Gastroesophageal sphincter (tissue), 4 donors: ENCODE measurements at places on chromosomes 7 and 10.

DNA sequence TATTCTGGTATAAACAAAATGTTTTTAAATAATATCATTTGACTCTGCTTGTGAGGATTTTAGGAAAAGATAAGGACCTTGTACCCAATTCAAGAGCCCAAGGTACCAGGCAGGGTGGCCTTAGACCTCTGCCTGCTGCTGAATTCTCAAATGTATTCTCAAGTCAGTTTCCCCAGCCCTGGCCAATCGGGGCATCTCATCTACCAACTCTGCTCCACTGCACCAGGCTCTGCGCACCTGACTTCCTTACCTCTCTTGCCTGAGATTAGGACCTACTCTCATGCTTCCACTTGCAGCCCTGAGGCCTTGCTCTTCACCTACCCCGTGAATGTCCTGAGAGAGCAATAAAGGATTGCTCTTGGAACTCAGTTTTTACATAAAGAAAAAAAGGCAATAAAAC is 69.6 kb upstream of the EZH2 start:
- ATAC-seq, result no peak

DNA sequence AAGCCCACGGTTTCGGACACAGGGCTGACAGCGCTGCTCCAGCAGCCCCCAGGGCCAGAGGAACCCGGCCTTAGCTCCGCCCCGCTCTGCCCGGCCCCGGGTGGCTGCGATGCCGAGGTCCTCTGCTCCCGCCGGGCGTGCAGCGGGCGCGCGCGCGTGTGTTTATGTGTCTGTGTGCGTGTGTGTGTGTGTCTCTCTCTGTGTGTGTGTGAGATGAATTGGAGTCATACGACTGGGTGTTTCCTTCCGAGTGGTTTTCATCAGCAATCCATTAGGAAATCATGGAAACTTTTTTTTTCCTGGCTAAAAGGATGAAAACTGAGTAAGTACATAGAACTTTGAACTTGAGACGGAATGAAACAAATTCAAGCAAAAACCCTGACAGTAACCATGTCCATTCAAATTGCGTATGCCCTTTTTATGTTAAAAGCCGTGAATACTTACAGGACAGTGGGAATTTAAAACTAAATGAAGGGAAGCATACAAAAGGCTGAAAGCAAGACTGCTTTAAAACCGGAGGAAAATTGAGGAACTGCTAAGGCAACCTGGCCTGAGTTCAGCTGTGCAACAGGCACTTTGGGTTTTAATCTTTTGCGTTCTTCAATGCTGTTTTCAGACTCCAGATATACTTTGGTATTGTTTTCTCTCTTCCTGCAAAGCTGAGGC is at the start of gene CPED1:
TSS of gene CPED1 (plus strand) at position 121 of the 666 bp plus-strand sequence. CDS start 911 bp downstream, outside the sequence.
- peak; percentile 79 for ATAC-seq

DNA sequence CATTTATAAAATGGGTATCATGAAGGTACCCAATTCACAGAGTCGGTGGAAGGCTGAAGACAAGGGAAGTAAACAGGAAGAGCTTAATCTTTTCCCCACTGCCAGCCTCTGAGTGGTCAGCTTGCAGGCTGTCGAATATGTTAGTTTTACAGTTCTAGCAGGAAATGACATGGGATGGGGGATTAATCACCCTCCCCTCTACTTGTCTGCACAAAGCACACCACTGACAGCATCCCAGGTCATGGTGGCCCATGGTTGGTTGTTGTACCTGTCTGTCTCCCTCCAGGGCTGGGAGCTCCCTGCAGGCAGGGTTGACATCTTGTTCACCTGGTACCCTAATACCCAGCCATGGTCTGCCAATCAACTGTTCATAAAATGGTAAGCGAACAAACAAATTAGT is 55.6 kb downstream of the GRB10 start:
- ATAC-seq, result no peak

- ATAC-seq, result no peak
These were observed 9.9 kb downstream of the OR9A2 start for GRCh38 chr7:143016996-143017395.

- ATAC-seq, result no peak
These were observed 7.1 kb upstream of the HOXA2 start for GRCh38 chr7:27109466-27110185.

GRCh38 chr7:127346575-127347256 is 45.8 kb downstream of the ZNF800 start:
- ATAC-seq, result no peak

GRCh38 chr7:94252124-94252523 is 142.6 kb upstream of the COL1A2 start:
- ATAC-seq, result no peak

GRCh38 chr7:43583424-43584194 is 701 bp downstream of the STK17A start:
- ATAC-seq, result peak; percentile 37

GRCh38 chr10:3797750-3798149 is 12.7 kb upstream of the KLF6 start:
- ATAC-seq, result no peak

DNA sequence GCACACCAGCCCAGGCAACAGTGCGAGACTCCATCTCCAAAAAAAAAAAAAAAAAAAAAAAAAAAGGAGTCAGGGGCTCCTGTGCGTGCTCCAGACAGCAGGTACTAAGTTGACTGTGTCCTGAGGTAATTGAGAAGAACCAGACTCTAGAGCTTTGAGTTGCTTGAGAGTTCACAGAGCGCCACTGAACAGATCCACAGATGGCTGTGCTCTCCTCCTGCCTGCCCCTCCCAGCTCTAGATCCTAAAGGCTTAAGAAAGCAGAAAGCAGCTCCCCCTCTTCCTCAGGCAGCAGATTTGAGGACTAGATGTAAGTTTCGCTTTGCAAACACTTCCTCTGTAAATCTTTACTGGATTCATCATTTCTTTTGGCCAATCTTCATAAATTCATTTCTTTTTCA is 38.7 kb downstream of the SHH start:
- no peak for ATAC-seq

- no peak for ATAC-seq
These were observed 34.2 kb upstream of the ZNF488 start for GRCh38 chr10:47418321-47418720.

- peak; percentile 71 for ATAC-seq
These were observed 127.2 kb upstream of the RSU1 start for GRCh38 chr10:16944402-16944801.

GRCh38 chr7:80686576-80686975 is 48.1 kb downstream of the CD36 start:
- ATAC-seq, result no peak

GRCh38 chr7:29922921-29923700 is 66.5 kb downstream of the SCRN1 start:
- no peak for ATAC-seq

GRCh38 chr7:133539016-133539415 is 286.1 kb downstream of the EXOC4 start:
- no peak for ATAC-seq

GRCh38 chr7:150860291-150860977 is 8.1 kb downstream of the AOC1 start:
- ATAC-seq, result no peak

DNA sequence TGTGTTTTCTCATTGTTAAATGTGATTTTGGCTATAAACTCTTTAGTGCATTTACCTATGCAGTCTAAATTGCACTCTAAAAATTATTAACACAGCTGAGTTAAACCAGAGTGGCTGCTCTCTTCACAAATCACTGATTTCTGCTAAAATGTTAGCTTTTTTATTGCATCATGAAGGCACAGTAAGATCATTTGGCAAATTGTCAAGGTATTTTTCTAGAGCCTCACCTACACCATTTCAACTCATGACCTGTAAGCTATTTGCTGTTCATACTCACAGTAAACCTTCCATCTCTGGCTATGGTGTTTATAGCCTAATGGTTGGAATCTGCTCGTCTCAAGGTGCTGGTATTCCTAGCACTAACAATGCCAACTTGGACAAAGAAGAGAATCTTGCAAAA is 25.7 kb downstream of the NDUFB2 start:
- no peak for ATAC-seq

DNA sequence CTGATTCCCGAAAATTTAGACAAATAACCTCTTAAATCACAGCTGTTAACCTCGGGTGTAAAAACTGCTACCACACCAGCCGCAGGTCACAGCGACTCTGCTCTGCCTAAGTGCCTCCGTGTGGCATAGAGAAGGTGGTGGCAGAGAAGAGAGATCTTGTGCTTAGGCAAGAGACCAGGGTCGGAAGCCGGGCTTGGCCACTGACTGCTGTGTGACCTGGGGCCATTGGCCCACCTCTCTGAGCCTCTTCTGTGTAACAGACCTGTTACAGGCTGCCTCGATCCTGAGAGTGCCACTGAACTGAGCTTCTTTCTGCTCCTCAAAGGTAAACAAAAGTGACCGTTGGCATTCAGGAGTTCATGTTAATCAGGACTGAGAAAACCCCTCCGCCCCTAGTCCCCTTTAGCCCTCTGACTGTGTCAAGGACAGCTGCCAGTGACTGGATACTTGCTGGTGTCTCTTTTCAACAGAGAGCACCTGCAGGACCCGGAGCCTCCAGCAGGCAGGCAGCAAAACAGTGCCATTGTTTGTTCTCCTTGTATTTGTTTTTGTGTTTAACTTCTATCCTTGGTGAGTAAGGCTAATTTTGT is 36.5 kb downstream of the ZMIZ1 start:
- ATAC-seq, result no peak

GRCh38 chr7:121103086-121103485 is 114.6 kb downstream of the CPED1 start:
- ATAC-seq, result no peak

GRCh38 chr10:131743190-131744151 is 157.3 kb upstream of the PPP2R2D start:
- ATAC-seq, result no peak

DNA sequence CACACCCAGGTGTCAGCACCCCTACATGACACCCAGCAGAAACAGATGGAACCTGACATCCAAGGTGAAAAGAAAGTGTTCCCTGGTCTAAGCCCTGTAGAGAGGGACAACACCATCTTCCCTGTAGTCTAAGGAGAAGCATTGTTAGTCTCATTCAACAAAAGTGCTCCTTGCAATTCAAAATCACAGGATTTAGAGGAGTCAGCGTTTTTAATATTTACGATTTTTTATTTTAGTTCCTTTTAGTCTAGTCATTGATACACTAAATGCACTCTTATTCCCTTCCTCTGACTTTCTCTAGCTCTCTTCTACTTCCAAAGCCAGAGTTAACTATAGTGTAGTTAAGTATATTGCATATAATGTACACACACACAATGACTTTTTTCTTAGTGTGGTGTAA is 163.0 kb downstream of the TPK1 start:
- no peak for ATAC-seq

DNA sequence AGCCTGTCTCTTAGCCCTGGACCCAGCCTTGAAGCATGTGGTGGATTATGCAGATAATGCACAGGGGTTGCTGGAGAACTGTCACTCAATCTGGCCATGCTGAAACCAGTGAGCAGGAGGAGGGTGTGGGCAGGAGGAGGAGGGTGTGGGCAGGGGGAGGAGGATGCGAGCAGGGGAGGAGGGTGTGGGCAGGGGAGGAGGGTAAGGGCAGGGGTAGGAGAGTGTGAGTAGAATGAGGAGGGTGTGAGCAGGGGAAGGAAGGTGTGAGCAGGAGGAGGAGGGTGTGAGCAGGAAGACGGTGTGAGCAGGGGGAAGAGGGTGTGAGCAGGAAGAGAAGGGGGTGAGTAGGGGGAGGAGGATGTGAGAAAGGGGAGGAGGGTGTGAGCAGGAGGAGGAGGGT is 18.8 kb downstream of the CAMK2B start:
- no peak for ATAC-seq

DNA sequence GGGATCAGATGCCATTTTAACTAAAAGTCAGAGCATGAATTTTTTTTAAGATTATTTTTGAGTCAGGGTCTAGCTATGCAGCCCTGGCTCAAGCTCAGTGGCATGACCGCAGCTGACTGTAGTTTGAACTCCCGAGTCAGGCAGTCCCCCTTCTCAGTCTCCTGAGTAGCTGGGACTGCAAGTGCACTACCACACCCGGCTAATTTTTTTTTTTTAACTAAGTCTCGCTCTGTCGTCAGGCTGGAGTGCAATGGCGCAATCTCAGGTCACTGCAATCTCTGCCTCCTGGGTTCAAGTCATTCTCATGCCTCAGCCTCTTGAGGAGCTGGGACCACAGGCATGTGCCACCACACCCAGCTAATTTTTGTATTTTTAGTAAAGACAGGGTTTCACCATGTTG is 7.8 kb downstream of the TAS2R41 start:
- ATAC-seq, result peak; percentile 47

DNA sequence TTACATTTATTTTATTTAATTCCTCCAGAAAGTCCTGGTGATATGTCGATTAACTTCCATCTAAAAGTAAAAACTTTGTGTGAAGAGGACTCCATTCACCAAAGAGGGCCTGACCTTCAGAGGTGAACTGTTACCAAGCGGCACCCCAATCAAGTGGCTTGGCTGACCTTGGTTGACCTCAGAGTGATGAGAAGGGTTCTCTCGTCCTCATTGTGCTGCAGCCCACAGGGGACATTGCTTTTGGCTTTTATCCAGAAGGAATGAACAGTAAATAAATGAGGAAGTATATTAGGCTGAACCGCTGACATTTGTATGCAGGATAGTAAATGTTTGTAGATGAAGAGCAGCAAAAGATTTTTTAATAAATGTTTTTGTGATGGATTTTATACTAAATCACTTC is 172.4 kb upstream of the MKI67 start:
- no peak for ATAC-seq

- no peak for ATAC-seq
These were observed 346.0 kb upstream of the BMPER start for GRCh38 chr7:33559324-33559710.

DNA sequence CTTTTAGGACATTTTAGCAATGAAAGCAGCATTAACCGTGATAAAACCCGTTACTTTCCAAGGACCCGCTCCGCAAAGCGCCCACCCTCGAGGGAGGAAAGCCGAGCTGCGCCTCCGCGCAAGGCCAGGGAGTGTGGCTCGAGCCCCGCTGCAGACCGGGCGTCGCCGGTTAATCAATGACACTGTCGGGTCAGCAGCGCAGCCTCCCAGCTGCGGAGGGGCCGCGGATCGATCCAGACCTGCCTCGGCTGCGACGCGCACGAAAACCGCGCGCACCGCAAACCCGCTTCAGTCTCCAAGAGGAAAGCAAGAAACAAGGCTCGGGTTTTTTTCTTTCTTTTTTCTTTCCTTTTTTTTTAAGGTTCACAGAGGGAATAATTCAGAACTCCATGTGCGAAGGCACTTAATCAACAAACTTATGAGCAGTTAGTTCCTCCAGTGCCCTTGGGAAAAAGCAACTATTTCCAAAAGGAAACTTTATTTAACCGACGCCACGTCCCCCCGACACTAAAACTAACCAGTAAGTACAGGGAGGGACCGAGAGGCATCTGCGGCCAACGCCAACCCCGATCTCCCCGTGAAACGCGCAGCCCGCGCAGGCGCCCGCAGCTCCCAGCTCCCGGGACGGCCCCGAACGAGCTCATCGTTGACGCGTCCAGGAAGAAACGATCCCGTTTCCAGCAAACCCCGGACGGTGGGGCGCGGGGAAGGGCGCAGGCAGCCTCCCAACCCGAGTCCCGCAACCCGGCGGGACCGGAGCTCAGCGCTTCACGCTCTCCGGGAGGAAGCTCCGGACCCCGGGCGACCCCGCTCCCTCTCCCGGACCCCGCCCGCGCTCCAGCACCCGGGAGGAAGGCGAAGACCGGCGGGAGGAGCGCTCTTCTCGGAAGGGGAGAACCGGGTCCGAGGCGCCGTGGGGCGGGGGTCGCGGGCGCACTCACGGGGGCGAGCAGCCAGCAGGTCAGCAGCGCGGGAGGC is 598 bp downstream of the VIPR2 start:
- peak; percentile 42 for ATAC-seq

- ATAC-seq, result peak; percentile 65
These were observed 1.1 kb upstream of the ITGB8 start for GRCh38 chr7:20329389-20330238.
